ENCODE measurements at places on chromosomes 2 and 18.

DNA sequence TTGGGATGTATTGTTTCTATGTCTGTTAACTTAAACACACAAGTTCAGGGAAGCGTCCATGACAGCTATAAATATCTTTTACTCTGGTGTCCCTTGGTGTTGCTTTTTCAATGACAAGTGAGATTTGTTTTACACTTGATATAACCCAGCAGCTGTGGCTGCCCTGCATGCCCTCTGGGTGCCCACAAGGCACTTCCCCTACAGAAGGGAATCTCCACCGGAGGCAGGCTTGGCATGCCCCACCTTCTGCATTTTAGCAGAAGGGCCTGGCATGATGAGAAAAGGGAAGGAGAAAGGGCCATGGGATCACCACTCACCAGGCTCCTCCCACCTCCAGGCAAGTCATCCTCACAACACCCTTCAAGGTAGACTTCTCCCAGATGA is 68.7 kb downstream of the TMEM247 start:
- no peak for DNase-seq

- DNase-seq, result no peak
Observed at GRCh38 chr2:94767336-94767735, 103.9 kb upstream of the TEKT4 start.

DNA sequence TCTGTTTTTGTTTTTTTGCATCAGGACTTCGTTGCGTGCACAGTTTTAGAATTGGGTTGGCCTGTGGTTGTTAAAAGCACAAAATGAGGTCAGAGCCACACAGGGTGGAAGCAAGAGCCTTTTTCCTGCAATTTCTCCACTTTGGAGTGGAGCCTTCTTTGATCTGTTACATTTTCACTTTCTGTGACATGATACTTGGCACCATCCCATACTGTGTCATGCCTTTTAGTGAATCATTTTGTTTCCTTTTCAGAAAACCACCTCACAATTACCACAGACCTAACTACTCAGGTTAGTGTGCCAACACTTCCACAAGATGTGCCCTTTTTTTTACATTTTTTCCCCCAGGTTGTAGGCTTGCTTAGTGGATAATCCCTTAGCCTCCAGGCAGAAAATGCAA is 32.5 kb downstream of the MERTK start:
- DNase-seq, result no peak

- no peak for DNase-seq
Observed at GRCh38 chr18:55078303-55078932, 119.2 kb upstream of the CCDC68 start.

DNA sequence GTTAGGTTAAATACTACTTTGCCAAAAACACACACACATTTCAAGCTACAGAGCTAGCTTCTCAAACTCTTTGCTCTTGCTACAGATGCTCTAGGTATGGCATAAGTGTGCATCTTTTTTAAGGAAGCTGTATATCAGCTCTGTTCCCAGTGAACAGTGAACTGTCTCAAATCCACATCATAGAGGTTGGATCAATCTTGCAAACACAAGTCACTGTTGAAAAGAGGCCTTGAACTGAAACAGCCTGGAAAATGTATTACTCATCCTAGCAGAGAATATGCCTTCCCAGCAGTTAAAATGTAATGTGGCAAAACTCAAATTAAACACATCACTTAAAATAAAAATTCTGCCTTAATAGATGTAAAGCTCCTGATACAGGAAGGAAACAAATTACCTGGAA is 151.8 kb downstream of the WDPCP start:
- DNase-seq, result no peak

- no peak for DNase-seq
Observed at GRCh38 chr2:159133797-159134196, 152.7 kb downstream of the WDSUB1 start.

GRCh38 chr18:46048641-46049040 is 23.4 kb downstream of the PSTPIP2 start:
- no peak for DNase-seq

- DNase-seq, result no peak
Observed at GRCh38 chr2:107743274-107743673, 83.4 kb upstream of the RGPD4 start.

DNA sequence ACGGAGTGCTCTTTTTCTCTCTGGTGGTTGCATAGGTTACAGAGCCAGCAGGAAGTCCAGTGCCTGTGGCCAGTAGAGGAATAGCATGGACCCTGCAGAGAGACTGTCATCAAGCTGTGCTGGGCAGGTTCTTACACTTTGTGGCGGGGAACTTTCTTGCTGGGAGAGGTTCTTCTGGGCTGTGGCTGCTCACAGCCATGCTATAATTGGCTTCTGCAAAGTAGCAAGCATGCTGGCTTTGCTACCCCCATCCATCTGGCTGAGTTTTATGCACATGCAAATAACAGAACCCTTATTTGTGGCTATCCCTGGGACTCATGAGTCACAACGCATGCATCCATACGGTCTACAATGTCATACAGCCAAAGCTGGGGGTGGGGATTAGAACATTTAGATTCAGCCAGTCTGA is 68.9 kb downstream of the PLCL1 start:
- DNase-seq, result no peak

DNA sequence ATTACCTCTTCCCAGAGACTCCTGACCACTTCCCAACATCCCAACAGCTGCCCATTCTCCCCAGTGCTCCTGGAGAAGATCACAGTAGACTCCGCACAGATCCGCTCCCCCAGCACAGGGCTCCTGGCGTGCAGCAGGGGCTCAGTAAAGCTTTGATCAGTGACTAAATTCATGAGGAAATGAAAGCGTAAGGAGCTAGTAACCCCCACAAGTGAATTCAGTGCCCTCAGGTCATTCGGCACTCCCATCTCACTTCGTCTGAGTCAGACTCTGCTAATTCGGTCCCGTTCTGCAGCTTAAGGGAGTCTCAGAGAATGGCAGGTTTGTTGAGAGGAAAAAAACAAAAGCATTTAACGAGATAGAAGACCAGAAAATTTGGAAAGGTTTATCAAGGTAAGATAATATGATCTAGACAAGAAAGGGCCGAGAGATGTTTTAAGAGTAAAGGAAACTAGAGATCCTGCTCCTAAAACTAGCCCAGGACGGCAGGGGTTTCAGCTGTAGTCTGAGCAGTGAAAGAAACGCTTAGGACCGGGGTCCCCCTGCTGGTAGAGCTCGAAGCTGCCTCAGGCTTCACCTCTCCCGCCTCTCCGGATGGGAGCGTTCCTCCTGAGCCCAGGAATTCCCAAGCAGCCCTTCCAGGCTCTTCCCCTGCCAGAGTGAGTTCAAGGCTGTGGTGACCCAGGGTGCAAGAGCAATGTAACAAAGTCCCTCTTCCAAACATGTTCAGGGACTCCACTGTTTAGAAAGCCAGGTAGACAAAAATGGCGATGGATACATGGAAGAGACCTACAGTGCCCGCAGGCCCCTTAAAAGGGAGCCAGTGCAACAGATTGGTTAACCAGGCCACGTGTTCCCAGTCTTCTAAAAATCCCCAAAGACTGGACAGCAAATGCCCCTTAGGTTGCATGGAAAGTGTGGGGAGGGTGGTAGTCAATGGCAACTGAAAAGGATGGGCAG is 127.3 kb downstream of the DNER start:
- DNase-seq, result peak; percentile 0

DNA sequence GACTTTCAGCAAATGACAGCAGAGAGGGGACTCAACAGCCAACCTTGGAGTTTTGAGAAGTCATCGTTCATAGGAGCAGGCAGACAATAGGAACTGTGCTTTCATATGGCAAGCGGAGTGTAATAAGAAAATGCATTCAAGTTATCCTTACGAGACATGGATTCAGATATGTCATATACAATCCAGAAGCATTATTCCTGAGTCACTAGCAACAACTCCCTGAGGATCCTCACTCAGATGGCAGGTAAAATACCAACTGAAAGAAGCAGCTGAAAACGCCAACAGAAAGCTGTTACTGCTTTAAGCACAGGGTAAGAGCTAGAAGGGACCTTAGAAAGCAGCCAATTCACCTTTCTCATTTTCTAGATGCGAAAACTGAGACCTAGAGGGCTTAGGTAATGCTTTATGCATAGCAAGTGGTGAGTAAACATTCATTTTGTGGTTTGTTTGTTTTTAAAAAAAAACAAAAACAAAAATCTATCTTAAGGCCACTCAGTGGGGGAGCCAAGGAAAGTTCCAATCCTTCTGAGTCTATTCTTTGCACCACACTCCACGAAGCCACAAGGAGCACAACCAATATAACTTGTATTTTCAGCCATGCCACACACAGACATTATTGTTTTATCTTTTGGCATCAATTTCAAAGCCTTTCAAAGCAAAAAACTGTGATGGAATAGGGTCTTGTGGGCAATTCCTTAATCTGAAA is 89.1 kb upstream of the RIOK3 start:
- no peak for DNase-seq

GRCh38 chr2:10188729-10189305 is 66.3 kb downstream of the RRM2 start:
- DNase-seq, result no peak

DNA sequence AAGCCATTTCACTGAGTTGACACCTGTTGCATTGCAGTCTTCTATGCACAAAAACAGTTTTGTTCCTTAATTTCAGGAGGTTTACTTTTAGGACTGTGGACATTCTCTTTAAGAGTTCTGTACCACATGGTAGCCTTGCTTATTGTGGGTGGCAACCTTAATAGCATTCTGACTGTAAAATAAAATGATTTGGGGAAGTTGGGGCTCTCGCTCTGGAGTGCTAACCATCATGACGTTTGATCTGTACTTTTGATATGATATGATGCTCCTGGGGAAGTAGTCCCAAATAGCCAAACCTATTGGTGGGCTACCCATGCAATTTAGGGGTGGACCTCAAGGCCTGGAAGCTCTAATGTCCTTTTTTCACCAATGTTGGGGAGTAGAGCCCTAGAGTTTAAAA is 3.4 kb downstream of the CTLA4 start:
- DNase-seq, result no peak

- no peak for DNase-seq
Observed at GRCh38 chr18:22182884-22183697, 13.7 kb downstream of the GATA6 start.

DNA sequence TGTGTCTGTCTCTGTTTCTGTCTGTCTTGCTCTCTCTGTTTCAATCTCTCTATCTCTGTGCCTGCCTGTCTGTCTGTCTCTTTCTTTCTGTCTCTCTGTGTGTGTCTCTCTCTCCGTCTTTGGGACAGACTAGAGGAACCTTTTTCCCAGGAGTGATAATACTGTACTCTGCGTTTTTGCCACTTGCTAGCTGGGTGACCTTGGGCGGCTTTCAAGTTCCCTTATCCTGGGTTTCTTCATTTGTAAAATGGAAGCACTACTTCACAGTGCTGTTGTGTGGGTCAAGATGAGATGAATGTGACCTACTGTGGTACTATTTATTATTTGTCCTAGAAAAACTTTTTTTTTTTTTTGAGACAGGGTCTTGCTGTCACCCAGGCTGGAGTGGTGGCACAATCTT is 42.4 kb downstream of the HPCAL1 start:
- no peak for DNase-seq

GRCh38 chr2:207073801-207074678 is 91.7 kb downstream of the KLF7 start:
- DNase-seq, result peak; percentile 8

GRCh38 chr2:58289029-58289428 is 47.9 kb upstream of the FANCL start:
- no peak for DNase-seq

GRCh38 chr2:234254783-234255521 is 204.4 kb downstream of the SPP2 start:
- no peak for DNase-seq

DNA sequence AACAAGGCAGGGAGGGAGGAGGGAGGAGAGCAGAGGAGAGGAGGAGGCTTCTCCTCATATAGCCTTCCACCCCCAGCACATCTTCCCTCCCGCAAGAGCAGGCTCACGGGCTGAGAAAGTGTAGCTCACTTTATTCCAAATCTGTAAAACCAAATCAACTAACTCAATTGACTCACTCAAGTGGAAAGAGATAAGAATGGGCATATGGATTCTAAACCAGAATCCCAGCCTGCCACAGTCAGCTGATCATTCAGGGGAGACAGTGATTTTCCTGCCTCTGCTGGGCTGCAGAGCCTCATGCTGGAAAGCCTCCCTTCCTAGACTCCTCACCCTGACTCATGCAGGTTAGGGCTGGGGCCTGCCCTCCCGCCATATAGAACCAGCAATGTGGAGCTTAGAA is 4.2 kb upstream of the TWSG1 start:
- DNase-seq, result no peak

DNA sequence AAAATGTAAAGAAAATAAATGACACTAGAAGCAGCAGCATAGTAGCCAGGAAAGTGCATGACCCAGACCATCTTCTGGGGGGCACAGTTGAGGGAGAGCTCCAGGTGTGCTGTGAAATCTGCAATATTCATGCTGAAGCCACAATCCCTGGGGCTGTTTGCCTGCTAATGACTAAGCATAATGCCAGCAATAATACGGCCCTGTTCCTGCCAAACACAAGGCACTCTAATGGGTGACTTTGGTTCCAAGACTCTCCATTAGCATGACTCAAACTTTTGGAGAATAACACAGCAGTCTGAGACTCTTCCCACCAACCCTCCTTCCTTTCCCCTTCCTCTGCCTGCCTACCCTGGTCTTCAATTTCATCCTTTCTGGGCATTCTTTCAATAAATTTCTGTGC is 77.9 kb upstream of the DOCK10 start:
- no peak for DNase-seq

DNA sequence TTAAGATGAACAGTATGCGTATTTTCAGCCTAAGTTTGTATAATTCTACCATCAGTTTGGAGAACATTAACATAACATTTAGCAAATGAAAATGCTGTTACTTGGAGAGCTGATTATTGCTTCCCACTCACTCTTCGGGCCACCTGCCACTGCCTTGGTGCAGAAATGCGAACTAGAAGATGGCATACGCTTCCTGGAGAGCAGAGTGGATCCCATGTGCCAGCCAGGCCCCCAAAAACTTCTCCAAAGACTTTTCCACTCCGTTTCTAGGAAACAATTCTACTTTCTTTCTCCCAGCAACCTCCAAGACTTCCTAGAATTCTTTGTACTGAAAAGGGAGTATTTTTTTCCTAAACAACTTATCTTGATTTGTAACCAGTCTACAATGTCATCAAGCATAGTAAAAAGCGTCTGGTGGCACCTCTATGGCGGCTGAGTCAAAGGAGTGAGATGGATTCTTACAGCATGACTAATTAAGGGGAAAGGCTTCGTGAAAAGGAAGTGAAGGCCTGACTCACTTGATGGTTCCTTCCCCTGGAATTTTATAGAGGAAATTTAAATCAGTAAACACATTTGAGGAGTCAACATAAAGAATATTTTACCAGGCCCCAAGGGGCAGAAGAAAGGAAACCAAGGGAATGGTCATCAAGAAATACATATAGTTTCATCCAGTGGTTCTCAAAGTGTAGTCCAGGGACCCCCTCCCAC is 36.6 kb downstream of the FEZ2 start:
- no peak for DNase-seq

- no peak for DNase-seq
Observed at GRCh38 chr2:237455764-237456163, 31.3 kb upstream of the MLPH start.

GRCh38 chr2:54456612-54457322 is 640 bp downstream of the SPTBN1 start:
- no peak for DNase-seq

GRCh38 chr2:6358985-6359384 is 506.7 kb downstream of the CMPK2 start:
- DNase-seq, result no peak

Measured in NCI-H1092 (cell line).